Renal cortex interstitium (tissue), 15 donors: ENCODE measurements at places on chromosomes 12 and 14. TPM values are rescaled to one million over a fixed set of nuclear protein-coding genes. Genes with fewer than 3 reads are reported as not detected.

The CABP1 gene
- 5.6 TPM for polyA plus RNA-seq

The PMEL gene
- 5.3 TPM for polyA plus RNA-seq

The MUCL1 gene
- polyA plus RNA-seq: not detected

The DBX2 gene
- not detected for polyA plus RNA-seq

The TGM1 gene
- polyA plus RNA-seq: 1.6 TPM

The ALDH2 gene
- polyA plus RNA-seq: 101 TPM

The SSTR1 gene
- 2.1 TPM for polyA plus RNA-seq

- DNase-seq: no peak
These were observed 1386.6 kb downstream of the AACS start for GRCh38 chr12:126451809-126452208.

- no peak for DNase-seq
These were observed 31.9 kb downstream of the KCNMB4 start for GRCh38 chr12:70398002-70398401.

DNA sequence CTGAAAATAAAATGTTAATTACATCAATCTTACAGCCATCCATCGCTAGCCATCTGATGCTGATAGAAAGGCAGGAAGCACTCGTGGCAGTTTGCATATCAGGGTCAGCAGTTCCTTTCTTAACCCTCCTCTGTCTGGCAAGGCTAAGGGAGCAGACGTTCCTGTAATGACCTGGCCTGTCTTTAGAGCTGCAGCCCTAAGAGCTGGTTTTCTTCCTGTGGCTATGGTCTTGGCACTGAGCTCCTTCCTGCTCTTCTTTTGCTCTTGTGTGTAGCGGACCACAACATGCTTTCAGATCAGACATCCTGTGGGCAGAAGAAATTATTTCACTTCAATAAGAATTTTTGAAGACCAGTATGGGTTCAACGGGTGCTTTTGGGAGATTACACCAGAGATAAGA is 170.4 kb downstream of the DAD1 start:
- DNase-seq: no peak
